NCI-H524 treated with DMSO at 0.1 percent for 48 hours (cell line): ENCODE measurements at places on chromosomes 1 and 21.

GRCh38 chr1:58597996-58598395 lies 20.9 kb upstream of the TACSTD2 start:
- DNase-seq: no peak

GRCh38 chr1:204711947-204712701 lies 26.6 kb upstream of the LRRN2 start:
- DNase-seq: peak; percentile 93

DNA sequence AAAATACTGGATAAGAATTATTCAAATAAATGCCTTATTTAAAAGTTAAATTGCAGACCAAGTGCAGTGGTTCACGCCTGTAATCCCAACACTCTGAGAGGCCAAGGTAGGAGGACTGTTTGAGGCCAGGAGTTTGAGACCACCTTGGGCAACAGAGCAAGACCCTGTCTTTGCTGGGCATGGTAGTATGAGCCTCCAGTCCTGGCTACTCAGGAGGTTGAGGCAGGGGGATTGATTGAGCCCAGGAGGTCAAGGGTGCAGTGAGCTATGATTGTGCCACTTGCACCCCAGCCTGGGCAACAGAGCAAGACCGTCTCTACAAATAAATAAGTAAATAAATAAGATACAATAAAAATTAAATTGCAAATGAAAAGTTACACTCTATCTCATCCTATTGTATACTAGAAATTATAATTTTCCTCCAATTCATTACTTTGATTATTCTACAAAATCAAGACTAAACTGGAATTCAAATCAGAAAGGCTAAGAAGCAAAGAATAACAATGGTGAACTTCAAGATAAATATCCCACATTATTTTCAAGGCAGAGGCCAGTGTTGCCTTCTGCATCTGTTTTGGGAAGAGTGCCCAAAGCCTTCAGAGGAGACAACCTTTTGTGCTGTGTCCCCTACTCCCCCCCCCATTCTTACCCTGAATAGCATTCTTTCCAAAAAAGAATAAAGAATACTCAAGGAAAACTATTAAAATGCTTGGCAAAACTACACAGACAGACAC lies 73.3 kb upstream of the IRF2BP2 start:
- DNase-seq: no peak

DNA sequence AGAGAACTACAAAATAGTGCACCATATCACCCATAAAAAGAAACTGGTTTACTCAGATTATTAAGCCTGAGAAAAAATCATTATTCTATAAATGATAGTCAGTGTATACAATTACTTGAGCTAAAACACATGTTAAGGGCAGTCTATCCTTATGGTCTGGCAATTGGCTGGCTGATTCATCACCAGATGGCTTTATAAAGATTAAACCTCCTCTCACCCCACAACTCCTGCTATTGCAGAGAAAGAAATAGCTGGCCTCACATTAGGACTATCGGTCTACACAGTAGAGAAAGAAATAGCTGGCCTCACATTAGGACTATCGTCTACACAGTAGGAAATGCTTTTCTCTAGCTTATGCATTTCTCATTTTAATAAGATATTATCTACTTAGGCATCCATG lies 21.2 kb downstream of the CEP170 start:
- DNase-seq: peak; percentile 37

- DNase-seq: no peak
Measured at GRCh38 chr1:46096269-46097148, 35.9 kb downstream of the PIK3R3 start.

DNA sequence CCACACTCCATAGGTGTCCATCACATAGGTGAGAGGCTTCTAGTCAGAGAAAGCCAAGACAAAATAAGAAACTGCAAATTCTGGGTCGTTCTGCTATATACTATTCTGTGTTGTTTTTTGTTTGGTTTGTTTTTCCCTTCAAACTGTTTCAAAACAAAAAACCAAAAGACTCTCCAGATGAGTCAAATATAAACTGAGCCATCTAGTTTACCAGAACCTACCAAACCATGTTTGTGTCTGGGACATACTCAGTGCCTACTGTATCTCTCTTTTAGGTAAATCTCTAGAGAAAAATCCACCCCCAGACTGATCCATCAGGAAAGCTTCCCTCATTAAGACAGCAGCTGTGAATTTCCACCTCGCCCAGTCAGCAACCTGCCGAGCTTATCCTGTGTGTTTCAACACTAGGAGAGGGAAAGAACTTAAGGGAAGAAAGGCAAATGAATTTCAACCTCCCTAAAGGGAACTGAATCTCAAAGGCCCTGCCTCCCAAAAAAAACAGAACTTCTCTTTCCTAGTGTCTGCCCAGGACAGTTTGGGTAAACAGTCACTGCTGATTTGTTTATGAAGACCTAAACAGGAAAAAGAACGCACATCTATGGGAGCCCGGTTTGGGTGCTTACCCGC lies 17.2 kb downstream of the PPT1 start:
- no peak for DNase-seq

DNA sequence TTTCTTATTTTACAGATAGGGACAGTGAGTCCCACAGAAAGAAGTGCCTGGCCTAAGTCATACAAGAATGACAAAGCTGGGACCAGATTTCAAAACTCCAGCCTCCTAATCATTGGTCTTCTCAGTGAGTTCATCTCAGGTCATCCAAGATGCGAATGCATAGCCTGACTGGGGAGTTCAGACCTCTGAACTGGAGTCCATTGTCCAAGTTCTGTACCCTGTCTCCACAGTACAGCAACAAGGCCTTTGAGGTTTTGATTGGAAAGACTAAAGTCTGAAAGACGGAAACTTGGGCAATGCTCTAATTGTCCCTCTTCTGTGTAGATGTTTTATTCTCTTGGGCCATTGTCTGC lies 62.0 kb downstream of the TNN start:
- DNase-seq: no peak

DNA sequence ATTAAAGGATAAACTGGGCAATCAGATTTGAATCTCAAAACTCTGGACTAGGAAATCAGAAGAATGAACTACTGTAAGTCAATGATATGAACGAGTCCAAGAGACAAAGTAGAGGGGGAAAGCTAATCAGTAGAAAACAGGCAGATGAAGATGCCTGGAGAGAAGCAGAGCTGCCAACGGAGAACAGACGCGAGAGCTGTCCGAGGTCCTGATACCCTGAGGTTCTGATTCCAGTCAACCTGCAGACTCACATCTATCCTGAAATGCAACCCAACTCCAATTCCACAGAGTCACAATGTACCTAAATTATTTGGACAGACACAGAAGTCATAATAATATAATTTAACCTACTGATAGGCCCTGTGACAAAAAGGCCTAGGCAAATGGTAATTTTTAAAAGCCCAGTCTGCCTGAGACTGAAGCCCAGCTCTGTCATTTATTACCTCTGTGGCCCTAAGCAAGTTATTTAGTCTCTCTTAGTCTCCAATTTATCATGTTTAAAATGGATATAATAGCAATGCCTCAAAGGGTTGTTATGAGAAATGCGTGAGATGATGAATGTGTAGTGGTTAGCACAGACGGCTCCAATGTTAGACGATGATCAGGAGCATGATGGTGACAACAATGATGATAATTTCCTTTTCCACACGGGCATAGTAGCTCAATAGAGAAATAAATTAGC lies 33.4 kb downstream of the RGS7 start:
- DNase-seq: no peak

- no peak for DNase-seq
Measured at GRCh38 chr21:46190491-46191131, 6.4 kb upstream of the SPATC1L start.
